ENCODE measurements at places on chromosomes 5 and 9.
A peak's percentile ranks its signal among the peaks of the same experiment; 100 is the strongest.

GRCh38 chr5:150523472-150524350 lies 15.8 kb downstream of the NDST1 start:
- DNase-seq = no peak

DNA sequence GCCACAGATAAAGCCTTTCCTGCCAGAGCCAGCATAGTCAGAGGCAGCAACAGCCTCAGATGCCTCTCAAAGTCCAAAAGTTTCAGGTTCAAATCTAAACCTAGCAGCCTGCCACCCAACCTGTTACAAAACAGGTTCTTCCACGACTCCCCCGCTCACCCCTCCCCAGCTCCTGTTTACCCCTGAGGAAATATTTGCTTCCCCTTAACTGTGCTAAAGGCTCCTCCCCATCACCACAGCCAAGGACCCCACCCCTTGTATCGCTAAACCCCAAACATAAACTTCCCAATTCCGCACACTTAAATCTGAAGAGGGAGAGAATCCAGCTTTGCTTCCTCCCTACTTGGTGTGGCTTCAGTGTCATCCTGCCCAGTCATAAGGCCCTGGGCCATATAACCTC lies 15.4 kb upstream of the VDAC1 start:
- no peak for DNase-seq

DNA sequence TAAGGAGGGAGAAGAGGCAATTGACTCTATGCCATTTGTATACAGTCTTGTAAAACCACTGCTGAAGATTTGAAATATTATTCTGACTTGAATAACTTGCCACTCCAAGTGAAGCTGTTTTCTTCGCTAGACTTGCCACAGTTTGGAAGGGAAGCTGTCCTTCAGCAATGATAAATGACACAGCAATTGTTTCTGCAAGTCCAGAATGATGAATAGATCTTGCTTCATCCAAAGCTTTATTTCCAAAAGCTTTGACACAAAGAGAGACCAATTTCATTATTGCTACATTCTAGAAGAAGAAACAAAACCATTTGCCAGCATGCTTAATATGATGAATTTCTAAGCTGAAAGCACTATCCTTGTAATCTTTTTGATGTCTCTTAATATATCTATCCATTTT lies 73.7 kb downstream of the ZNF366 start:
- DNase-seq = no peak

DNA sequence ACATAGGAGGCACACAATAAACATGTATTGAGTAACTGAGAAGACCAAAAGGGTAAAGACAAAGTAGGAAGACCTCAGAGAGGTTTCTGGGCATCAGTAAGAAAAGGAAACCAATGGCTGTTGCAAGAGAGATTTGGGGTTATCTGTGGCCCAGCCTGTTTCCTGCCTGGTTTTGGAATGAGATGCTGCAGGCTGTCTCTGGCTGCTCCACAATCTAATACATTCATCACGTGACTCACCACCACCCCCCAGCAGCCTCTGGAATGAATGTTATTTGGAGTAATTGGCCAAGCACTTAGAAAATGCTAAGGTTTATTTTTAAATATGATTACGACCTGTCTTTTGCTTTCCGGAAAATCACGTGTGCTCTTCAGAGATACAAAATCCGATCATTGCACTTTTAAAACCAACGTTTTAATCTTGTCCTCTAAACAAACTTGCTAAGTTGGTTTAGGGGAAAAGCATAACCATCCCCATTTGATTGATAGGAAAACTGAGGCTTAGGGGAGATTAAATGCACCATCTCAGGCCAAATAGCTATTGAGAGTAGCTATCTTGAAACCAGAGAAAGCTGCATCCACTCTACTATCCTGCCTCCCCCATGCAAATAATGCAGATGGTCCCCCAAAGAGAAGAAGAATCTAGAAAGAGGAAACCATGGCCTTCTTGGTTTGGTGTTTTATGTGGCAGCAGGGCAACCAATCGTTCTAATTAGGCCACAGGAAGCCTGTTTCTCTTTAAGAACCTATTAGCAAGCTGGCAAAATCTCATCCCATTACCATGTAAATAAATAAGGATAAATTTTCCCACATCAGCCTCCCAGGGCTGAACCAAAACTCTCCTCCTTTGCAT lies 151.8 kb upstream of the ADRA1B start:
- DNase-seq = peak; percentile 84

DNA sequence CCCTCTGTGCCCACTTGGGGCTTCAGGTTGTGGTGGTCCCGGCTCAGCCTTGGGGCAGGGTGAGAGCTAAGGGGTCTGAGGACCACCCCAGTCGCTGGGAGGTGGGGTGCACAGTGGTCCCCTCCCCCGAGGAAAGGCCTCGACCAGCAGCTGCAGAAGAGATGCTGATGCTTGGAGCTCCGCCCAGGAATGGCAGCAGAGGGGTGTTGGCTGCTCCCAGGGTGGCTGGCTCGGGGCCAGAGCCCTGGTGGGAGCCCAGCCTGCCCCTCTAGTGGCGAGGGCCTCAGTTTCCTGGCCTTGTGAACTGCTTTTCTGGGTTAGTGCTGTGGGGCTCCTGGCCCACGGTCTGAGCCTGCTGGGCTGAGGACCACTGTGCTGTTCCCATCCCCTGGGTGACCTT lies 1.2 kb downstream of the DIPK1B start:
- DNase-seq = no peak

DNA sequence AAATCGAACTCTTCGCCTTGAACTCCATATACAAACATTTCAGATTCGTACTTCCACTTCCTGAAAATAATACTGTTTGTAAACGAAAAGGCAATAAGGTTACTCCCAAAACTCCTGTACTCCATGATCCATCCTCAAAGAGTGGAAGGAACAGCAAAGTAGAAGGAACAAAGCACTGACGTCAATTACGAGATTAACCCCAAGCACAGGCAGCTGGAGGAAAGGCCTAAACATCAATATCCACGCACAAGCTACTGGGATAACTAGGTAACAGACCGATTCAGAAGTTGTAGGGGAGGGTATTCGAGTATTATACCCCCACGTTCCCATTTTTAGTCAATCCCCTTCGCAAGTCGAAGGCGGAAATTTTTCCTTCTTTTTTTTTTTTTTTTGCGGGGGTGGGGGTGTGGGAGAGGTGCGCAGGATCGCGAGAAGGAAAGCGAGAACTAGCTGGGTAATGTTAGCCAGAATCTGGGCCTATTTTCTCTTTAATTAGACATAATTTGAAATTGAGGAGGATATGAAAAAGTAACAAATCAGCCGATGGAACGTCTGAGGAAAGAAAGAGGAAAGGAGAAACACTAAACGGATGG lies 909 bp downstream of the AFF4 start:
- no peak for DNase-seq

DNA sequence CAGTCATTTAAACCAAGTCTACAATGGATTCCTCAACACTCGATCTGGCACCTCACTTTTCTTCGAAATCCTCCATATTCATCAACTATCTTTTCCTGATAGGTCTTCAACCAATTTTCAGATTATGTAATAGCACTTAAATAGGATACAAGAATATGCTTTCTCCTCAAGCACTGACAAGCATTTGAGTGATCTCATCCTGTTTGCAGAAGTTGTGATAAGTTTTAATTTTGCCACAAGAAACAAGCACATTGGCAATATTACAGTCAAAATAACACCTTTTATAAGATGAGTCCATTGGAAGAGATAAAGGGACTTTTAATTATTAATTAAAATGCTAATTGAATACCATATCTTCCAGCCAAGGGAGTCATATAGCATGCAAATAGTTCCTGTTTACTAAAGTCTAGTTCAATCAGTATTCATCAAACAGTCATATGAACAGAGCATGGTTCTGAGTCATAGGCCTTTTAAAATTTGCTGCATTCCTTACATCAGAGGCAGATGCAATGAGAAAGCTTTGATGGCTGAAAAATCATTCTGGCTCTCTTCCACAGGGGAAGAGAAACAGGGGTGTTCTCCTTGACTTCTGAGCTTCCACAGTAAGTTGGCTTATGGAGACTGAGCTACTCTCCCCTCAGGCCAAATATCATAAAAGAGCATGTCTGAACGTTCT lies 32.7 kb upstream of the ZCCHC9 start:
- DNase-seq = peak; percentile 85

DNA sequence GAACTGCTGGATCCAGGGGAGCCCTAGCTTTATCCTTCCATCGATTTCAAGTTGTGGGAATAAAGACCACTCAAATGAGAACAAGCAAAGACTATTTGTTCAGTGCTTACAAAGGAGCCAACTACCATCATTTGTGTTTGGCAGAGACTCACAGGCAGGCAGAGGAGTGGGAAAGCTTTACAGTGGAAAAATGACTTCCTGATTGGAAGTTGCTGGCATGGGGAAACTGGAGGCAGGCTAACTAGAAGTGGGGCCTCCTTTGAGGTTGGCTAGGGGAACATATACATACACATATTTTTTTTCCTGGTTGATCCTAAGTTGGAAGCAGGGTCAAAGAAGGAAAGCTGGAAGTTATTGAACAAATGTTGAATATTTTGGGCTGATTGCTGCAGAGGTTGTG lies 121.7 kb downstream of the ACTBL2 start:
- DNase-seq = no peak

GRCh38 chr9:106962615-106963363 lies 99.8 kb downstream of the ZNF462 start:
- no peak for DNase-seq

- no peak for DNase-seq
These were observed 158.1 kb upstream of the MAST4 start for GRCh38 chr5:66438087-66438486.

GRCh38 chr9:94867281-94867841 lies 140.9 kb downstream of the AOPEP start:
- no peak for DNase-seq

GRCh38 chr5:98975223-98975622 lies 46.4 kb upstream of the CHD1 start:
- no peak for DNase-seq

DNA sequence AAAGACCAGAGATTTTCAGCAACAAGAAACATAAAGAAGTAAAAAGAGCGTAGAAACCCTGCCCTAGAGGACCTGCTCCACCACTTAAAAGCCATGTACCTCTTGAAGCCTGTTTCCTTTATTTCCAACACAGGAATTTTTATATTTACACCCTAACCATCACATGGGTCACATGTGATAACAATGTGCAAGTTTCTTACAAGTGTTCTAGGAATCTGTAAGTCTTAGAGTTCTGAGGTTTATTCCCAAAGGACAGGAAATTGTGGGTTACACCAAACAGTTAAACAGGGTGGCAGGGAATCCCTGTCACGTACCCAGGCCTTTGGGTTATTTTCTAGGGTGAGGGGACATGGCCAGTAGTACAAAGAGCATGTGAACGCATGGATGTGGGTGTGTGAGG lies 108.6 kb upstream of the CCDC152 start:
- no peak for DNase-seq

DNA sequence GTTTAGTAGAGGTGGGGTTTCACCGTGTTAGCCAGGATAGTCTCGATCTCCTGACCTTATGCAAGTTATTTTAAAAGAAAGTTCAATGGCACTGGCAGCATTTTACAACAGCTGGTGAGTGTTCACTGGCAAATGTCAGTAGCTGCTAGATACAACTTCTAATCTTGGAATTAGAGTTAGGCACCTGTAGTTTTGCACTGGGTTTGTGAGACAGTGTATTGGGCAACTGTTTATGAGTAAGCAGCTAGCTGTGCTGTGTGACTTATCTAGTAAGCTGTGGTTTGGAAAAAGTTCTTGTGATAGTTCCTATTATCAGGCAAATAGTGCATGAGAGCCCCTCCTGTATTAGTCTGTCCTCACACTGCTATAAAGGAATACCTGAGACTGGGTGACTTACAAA lies 61.5 kb downstream of the UBE2QL1 start:
- no peak for DNase-seq

DNA sequence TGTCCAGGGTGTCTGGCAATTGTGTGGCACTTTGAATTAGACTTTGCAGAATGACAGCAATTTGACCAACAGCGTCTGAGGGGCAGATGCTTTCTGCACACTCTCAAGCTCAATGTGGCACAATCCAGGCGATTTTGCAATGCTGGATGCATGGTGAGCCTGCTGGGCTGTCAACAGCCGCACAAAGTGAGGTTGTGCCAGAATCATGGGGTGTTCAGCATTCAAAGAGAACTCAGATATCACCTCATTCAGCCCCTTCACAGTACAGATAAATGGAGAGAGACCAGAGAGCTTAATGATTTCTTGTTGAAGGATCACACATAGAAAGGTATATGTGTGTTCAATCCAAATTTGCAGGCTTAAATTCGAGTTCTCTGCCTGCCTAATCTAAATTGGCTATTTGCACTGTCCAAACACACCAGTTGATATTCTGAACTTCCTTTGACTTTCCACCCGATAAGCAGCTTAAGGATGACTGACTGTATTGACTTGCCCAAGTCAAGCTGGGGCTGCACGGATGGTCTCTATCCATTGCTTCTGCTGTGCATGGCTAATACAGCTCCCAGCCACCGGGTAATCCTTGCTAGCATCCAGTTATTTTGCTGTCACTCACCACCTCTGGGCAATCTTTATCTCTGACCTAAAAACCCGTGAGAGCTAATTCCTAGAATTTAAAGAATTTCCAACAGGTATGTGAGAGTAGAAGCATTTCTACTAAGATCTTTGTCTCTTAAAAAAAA lies 157.9 kb upstream of the TAS2R1 start:
- no peak for DNase-seq

- no peak for DNase-seq
These were observed 67.4 kb upstream of the PTCH1 start for GRCh38 chr9:95584176-95584575.

- no peak for DNase-seq
These were observed 98.2 kb downstream of the CEMIP2 start for GRCh38 chr9:71670121-71670520.

DNA sequence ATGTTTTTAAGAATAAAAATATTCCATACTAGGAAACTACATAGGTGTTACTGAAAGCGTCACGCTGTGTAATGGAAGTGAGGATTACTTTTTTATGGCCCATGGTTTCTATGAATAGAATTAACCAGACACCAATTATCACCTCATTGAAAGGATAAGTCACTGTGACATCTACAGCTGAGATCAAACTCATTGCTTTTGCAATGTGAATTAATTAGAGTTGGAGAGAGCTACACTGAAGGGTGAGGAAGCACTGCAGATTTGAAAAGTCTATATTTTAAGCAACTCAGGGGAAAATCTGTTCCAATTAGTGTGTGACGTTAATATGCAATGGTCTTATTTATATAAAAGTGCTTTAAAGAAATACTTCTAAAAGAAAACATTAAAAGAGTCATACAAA lies 1300.1 kb upstream of the DMAC1 start:
- DNase-seq = no peak

GRCh38 chr5:172768573-172769341 lies 2.2 kb downstream of the DUSP1 start:
- DNase-seq = no peak

- DNase-seq = no peak
These were observed 200.7 kb upstream of the TBC1D2 start for GRCh38 chr9:98456156-98456613.

DNA sequence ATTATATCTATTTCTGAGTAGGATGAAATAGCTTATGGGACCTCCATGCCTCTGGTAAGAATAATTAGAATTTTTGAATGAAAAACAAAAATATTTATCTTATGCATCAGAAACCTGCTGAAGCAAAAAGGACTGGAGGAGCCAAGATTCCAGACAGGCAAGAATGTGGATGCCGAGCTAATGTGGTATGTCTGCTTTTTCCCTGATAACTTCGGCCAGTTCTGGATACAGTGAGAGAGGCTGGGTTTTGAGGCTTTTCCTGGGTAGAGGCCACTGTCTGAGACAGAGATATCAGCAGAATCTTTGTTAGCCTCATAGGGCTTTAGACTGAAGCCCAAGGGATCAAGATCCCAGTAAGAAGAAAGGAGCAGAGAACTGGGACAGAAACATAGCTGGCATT lies 5.2 kb upstream of the CTNND2 start:
- DNase-seq = no peak

All from BJ (cell line).